ENCODE measurements at places on chromosomes 5 and 9.

DNA sequence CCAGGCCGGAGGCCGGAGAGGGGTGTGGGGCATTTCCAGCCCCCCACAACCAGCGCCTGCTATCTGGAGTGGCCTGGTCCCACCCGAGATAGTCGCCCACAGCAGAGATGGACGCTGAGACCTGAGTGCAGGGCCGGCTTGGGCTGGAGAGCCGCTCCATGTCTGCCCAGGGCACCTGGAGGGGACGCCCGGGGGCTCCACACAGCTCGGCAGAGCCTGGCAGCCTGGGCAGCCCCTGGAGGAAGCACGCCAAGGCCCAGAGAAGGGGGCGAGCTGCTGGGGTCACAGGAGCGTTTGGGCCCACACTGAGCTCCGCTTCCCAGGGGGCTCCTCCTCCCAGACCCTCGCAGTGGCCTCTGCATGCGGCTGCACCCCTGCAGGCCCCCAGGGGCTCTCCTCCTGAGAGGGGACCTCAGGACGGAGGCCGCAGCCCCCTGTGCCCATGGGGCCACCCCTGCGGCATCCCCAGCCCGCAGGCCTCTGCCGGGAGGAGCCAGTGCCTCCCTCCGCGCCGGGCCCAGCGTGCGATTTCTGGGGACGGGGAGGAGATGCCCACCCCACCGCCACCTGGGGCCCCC is 42.2 kb upstream of the EGFL7 start:
- DNase-seq: no peak

DNA sequence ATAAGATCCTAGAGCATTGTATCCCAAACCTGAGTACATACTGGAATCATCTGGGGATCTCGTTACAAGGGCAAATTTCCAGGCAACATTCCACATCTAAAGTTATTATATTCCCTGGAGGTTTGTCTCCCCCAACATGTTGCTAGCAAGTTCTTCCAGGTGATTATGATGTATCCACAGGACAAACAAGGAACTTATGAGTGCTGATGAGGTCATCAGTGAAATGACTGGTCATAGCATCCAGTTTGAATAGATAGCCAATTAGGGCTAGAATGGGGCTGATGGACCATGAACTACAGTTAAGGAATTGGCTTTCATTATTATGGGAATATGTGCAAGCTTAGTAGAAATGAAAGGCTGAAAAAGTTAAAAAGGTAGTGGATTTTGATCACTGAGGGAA is 115.2 kb downstream of the CWC27 start:
- DNase-seq: no peak

- no peak for DNase-seq
Observed at GRCh38 chr5:44236040-44236439, 153.2 kb downstream of the FGF10 start.

- DNase-seq: no peak
Observed at GRCh38 chr5:1334831-1335539, 9.9 kb downstream of the CLPTM1L start.

DNA sequence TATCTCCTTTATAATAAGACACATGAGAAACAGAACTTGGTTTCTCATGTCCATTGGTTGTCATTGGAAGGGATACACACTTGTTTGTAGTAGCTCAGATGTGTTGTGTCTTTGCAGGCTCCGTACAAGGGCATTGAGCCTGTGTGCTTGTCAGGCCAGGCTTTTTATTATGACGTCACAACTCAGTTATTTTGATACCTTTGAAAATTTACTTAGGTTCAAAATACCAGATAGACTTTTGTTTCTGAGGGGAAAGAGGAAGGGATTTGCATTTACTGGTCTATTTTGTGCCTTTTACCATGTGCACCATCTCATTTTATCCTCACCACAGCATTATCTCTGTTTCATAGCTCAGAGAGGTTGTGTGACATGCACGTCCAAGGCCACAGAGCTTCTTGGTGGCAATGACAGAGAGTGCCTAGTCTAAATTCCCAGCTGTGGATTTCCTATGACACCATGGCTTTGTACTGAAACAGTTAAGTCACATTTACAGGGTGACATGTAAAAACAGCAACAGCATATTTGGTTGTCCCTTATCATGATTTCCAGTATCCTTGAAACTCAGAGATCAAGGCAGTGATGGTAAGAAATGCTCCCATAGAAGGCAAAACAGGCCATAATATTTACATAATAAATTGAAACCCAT is 268.7 kb downstream of the AOPEP start:
- no peak for DNase-seq

DNA sequence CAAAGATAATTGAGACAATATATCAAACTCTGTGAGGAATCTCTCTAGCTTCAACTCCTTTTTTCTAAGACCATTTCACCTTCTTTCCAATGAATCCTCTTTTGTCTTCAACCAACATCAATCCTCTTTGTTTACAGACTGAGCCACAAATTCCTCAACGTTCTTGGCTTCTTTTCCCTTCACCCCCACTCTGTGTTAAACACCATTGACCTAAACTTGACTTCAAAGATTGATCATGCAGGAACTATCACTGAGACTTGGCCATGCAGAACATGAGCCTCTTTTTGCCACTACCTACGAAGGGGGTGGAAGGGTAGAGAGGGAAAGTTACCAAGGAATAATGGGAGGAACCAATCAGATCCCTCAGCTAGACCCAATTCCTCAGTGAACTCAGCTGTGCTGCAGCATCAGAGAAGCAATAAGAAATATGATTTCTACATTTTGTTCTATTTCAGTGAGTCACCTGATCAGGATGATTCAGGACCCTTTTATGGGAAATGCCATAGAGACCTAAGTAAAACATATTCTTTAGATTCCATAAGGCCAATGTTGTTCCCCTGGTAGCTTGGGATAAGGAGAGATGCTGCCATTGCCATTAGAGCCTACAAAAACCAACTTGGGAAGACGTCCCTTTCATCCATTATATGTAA is 187.7 kb upstream of the RGMB start:
- no peak for DNase-seq

GRCh38 chr9:130539420-130540223 is 39.8 kb upstream of the FUBP3 start:
- no peak for DNase-seq
